NCI-H524 treated with DMSO at 0.1 percent for 48 hours (cell line): ENCODE measurements at places on chromosomes 11 and 22.
A peak's percentile ranks its signal among the peaks of the same experiment; 100 is the strongest.

- DNase-seq = no peak
Observed at GRCh38 chr11:15575409-15575808, 460.7 kb downstream of the INSC start.

DNA sequence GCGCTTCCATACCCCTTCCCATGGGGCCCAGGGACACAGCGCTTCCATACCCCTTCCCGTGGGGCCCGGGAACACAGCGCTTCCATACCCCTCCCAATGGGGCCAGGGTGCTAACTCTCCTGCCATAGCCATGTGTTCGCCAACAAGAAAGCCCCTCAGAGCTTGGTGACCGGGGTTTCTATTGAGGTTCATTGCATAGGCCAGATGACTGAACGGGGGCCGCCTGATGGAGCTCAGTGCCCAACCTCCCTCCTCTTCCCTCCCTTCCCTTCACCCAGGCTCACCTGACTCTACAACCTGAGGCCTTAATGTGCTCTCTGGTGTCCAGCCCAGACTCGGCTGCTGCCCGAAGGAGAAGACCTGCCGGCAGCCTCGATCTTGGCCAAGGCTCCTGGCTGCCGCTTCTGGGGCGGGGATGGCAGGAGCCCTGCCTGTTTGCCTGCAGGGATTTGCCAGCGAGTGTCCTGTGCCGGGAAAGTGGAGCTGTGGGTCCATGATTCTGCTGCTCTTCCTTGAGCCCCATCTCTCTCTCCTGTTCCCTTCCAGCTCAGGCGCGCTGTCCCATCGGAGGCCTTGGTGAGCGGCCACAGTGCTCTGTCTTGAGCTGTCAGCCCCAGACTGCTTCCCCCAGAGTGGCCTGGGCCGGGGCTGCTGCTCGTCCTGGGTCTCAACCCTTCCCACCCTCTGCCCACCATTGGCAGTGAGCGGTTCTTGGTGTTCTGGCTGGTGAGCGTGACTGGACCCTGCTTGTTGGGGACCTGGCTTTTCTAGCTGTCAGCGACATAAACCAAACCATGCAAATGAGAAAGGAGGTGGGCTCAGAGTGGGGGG, 267.0 kb downstream of the TBC1D22A start:
- DNase-seq = no peak

GRCh38 chr11:61392981-61393595, 701 bp downstream of the TMEM216 start:
- no peak for DNase-seq

- DNase-seq = no peak
Observed at GRCh38 chr11:99988471-99988837, 698.6 kb upstream of the ARHGAP42 start.

GRCh38 chr11:6576471-6577373, 26.7 kb downstream of the RRP8 start:
- no peak for DNase-seq

GRCh38 chr11:111302298-111302697, 4.0 kb downstream of the POU2AF3 start:
- DNase-seq = peak; percentile 21

- no peak for DNase-seq
Observed at GRCh38 chr22:24954114-24954463, 1.6 kb downstream of the KIAA1671 start.

- DNase-seq = no peak
Observed at GRCh38 chr11:86374069-86374468, 618 bp upstream of the CCDC81 start.

DNA sequence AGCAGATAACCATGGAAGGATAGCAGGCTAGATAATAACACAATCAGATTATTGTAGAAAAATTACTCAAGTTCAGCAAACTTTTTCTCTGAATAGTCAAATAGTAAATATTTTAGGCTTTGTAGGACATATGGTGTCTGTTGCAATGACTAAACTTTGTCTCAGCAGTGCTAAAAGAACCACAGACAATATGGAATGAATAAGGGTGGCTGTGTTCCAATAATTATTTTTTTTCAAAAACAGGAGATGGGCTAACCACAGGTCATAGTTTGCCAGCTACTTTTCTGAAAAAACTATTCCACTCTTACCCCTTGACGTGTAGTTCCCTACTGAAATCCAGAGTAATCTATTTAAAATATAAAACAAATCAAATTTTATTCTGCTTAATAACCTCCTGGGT, 153.9 kb upstream of the LRRC4C start:
- DNase-seq = no peak

GRCh38 chr22:48262596-48263430, 1500.4 kb downstream of the TBC1D22A start:
- DNase-seq = no peak

DNA sequence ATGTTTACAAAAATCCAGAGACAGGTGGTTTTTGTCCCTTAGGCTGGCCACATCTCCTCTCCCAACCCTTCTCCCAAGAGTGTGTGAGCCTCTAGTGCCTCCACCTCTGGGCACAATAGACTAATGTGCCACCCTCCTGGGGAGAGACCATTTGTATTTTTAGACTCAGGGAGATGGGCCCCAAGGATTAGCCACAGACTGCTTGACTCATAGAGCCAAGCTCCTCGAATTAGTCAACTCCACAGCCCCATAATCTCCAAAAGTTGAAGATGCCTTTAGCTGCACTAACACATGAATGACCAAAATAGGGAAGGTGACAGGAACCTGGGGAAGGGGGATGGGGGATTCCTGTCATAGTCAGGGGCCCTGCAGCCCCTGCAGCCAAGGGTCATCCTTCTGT, 53.0 kb upstream of the LRRC32 start:
- DNase-seq = no peak

- no peak for DNase-seq
Observed at GRCh38 chr11:77548552-77549445, 41.0 kb upstream of the AQP11 start.

GRCh38 chr11:105192115-105192514, 52.5 kb upstream of the CARD18 start:
- no peak for DNase-seq

DNA sequence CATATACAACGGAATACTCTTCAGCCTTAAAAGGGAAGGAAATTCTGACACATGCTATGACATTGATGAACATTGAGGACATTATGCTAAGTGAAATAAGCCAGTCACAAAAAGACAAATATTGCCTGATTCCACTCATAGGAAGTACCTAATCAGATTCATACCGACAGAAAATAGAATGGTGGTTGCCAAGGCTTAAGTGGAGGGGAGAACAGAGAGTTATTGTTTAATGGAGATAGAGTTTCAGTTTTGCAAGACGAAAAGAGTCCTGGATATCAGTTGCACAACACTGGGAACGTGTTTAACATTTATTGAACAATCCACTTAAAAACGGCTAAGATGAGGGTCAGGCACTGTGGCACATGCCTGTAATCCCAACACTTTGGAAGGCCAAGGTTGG, 45.6 kb upstream of the HIPK3 start:
- no peak for DNase-seq

DNA sequence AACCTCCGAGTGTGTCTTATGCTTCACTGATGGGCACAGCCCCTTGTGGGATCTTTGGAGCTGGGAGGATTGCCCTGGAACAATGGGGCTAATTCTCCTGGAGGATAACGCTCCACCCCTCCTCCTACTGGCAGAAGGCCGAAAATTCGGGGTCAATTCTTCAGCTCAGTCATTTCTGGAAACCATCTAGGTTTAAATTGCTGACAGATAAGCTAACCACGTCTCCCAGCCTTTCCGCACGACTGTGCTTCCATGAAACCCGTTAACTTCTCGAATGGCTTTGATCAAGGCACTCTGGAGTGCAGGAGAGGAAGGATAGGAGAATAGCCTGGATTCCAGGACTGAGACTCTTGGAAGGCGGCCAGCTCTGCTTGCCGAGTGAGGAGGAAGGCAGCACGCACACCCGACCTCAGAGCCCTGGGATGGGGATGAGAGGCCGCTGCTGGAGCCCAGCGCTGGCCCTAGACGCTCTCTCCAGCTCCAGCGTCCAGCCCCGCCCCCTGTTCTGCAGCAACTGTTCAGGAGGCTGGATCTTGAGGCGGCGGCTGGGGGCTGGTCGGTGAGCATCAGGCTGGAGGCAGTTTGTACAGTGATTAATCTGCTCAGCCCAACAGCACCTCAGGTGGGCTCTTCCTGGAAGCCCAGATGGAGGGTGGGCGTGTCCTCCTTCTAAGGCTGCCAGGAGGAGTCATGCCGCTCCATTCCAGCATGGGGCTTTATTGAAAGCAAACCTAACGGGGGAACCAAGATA, 176.7 kb upstream of the NCAM1 start:
- DNase-seq = peak; percentile 66

GRCh38 chr22:38793721-38794466, at the start of gene DNAL4:
DNAL4 (minus strand) TSS chr22:38794143; CDS start chr22:38782731, 11,412 bp downstream.
- DNase-seq = peak; percentile 87

DNA sequence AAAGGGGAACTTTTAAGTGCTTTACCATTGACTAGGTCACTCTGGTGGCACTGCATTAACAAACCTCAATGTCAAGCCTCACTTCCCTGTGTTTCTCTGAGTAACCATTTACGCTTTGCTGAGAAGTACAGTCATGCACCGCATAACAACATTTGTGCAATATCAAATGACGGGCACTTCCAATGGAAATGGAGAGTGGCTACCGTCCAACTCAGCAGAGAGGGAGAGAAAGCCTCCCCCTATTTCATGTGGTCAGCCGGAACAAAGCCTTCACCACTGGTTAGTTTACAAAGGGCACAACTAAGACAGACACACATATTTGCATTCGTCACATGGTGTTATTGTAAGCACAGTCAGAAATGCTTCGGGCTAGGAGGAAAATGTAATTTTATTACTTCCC, 117.3 kb downstream of the RASSF10 start:
- no peak for DNase-seq

DNA sequence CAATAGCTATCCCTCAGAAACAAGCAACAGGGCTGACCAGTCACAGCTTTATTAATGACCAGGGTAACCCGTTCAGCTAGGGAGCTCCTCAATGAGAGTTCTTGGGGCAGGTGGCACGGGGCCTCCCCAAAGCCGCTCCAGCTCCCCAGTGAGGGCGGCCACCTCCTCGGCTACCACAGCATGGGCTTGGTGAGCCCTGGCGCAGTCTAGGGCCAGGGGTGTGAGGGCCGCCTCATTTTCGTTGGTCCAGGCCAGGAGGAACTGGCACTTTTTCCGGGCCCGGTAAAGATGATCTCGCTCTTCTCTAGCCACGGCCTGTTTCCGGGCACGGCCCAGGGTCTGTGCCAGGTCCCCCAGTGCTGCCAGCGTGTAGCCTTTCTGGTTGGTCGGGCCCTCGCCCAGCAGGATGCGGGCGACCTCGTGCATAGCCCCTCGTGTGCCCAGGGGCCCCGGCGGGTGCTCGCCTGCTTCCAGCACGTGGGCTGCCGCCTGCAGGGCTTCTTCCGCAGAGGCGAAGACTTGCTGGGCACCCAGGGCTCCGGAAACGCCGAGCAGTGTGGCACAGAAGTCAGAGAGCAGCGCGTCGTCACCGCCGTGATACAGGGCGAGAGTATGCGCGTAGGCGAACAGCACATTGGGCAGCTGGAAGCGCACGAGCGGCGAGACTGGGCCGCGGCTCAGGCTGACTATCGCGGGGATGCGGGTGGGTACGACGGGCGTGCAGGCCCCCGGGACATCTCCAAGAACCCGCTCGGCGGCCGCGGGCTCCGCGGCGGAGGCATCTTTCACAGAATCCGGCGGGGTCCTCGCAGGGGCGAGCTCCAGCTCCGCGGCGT, 913 bp downstream of the ZNHIT2 start:
- DNase-seq = no peak

DNA sequence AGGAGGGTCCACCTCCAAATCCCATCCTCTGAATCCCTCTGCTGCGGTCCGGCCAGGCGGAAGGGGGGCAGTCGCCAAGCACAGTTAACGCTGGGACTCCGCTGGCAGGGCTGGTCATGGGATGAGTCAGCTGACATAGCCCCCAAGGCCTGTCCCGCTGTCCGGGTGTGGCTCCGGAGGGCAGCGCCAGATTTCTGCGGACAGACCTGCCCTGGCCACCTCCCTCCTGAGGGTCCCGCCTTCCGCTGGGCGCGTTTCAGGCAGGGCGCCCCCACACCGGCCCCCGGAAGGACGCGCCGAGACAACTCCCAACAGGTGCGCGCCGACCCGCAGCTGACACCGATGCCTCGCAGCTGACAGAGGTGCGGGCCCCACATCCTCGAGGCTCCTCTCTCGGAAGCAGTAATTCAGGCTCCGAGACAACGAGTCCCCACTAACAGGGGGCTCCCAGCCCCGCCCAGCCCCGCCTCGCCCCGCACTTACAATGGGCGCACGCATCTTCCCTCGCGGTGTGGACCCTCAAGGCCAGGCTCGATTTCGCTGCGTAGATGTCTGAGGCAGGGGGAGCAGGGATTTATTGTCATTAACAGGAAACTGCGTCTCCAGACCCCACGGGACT, 607 bp downstream of the PLAAT3 start:
- no peak for DNase-seq

DNA sequence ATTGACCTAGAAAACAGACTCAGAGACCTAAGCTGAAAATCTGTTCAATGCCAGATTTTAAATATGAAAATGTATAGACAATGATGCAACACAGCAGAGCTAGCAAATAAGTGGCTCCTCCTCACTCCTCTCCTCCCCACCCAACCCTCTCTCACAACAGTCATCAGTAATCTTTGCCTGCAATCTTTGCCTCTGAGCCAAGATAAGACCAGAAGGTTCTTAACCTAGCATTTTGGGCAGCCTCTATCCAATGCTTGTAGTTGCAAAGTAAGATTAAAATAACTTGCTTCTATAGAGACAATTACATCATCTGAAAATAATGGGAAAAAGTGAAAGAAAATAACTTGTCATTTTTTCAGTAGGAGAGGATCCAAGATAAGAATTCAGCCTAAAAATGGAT, 117.3 kb downstream of the PARVA start:
- DNase-seq = no peak

DNA sequence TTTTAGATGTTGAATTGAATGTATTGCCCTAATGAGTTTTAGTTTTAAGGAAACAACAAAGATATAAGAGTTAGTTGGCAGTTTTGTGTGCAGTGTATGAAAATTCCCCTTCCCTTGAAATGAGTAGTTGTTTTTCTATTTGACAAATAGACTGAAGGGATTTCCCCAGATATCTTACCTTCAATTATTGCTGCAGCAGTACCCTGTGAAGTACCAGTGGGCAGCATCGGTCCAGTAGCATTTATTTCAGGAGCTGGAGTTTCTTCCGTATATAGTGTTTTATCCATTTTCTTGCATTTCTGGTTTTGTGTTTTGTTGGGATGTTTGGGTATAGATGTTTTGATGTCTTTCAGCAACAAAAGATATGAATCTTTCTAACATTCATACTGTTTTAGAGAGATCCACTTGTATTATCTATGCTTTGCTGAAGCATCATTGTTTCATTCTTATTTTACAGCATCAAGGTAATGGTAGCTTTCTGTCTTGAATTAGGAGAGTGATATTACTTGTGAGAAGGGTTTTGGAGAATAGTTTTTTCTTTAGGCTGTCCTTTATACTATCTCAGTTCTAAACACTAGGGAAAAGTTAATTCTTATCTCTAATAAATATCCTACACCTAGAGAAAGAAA, 7.4 kb downstream of the KMT2A start:
- no peak for DNase-seq

- DNase-seq = peak; percentile 26
Observed at GRCh38 chr11:130166457-130166784, 6.8 kb downstream of the ST14 start.

- DNase-seq = peak; percentile 47
Observed at GRCh38 chr11:117861151-117862018, 15.1 kb downstream of the FXYD6 start.

GRCh38 chr11:117192401-117192875, 6.7 kb upstream of the TAGLN start:
- no peak for DNase-seq
